Right renal pelvis (tissue), 4 donors: ENCODE measurements at places on chromosomes 5 and 9.

DNA sequence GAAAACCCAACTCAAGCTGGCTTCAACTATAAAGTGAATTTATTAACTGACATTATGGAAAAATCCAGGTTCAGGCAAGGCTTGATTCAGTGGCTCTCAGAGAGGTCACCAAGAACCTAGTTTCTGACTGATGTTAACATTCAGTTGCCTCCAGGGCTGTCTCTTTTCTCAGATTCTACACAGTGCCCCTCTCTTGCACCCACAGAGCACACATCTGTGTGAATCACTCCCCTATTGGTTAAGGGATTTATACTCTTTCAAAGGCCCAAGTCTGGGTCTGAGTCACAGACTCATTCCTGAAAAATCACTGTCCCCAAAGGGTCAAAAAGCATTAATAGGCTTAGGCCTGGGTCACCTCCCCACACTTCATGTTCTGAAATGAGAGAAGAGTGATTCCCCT, 6.2 kb upstream of the HAVCR2 start:
- DNase-seq: no peak

GRCh38 chr5:165459232-165459631, 1953.8 kb downstream of the MAT2B start:
- no peak for DNase-seq

- no peak for DNase-seq
Observed at GRCh38 chr5:150181027-150181426, 8.8 kb upstream of the SLC6A7 start.

DNA sequence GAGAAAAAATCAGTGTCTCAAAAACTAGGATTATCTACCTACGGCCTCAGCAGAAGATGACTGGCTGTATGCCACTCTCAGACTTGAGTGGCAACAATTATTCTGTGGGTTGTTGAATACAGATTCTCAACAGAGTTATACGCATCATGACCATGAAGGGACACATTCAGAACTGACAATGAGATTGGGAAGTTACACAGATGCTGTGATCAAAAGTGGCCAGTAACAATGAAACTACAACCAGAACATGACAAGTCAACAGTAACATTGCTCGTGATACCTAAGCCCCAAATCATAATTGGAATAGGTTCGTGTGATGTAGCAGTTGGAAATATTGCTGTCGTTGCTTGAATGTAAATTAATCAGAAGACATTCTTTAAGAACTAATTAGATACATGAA, 957.5 kb upstream of the CDH9 start:
- DNase-seq: no peak

- DNase-seq: peak; percentile 70
Observed at GRCh38 chr5:5141625-5142525, 1.7 kb downstream of the ADAMTS16 start.

DNA sequence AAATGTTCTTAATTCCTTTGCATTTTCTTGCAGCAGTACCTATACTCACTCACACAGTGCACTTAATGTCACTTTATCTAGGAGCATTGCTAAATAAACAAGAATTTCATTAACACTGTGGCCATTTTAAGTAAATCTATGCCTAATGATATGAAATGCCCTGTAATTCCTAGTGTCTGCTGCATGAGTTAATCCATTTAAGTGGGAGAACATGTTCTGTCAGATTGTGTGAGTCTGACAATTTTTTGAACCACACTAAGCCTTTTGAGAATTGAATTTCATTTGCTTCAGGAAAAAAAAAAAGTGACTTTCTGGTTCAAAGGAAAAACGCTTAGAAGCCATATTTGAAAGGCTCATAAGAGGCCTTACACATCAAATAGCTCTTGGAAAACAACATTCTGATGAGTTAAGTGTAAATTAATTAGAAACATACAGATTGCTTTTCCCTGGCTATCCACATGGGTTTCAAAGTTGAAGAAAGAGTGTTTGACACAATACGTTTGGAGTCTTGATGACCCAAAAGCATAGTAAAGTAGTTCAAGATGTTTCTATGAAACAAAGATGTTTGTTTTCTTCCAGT, 446.7 kb upstream of the GRAMD2B start:
- DNase-seq: no peak

DNA sequence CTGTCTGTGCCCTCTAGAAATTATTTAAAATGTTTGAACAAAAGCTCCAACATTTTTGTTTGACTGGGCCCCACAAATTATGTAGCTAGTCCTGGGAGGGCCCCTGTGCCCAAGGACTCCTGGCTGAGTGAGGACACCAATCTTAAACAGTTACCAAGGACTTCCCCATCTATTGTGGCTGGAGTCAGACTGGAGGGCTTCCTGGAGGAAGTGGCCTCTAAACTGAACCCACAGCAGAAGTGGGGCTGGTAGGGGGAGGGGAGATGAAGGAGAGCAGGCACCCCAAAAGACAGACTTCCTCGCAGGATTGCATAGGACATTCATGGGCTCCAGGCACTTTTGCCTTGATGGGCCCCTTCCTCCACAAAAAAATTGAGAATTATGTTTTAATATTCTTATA, 8.1 kb downstream of the ADAMTS13 start:
- DNase-seq: no peak

GRCh38 chr9:133864011-133864410, 125.9 kb upstream of the SARDH start:
- no peak for DNase-seq

DNA sequence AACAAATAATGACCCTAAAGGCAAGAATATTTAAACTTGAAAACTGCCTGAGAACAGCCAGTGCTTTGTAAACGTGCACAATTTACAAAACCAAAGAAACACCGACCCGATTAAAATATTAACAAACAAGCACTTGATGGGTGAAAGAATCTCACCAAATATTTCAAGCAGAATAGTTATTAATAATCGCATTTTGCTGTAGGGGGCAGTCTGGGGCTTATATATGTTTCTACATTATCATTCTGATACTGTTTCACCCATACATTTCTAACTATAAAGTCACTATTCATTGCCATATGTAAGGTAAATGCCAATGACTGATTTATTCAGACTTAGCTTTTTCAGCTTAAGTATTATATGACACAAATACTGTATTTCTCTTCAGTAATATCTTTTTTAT, 37.7 kb downstream of the UBAP2 start:
- DNase-seq: no peak

DNA sequence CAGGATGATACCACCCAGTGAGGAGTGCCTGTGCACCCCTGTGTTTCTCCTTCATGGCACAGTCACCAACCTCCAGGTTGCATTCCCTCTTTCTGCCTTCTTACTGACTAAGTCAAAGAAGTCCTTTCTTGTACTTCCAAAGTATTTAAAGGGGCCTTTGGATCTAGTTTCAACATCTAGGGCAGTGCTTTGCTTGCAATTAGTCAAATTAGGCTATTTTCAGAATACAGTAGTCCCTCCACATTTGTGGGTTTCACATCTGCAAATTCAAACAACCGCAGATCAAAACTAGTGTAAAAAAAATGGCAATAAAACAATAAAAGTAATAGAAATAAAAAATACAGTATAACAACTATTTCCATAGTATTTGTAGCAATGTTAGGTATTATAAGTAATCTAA, 333.9 kb upstream of the SEMA6A start:
- no peak for DNase-seq

DNA sequence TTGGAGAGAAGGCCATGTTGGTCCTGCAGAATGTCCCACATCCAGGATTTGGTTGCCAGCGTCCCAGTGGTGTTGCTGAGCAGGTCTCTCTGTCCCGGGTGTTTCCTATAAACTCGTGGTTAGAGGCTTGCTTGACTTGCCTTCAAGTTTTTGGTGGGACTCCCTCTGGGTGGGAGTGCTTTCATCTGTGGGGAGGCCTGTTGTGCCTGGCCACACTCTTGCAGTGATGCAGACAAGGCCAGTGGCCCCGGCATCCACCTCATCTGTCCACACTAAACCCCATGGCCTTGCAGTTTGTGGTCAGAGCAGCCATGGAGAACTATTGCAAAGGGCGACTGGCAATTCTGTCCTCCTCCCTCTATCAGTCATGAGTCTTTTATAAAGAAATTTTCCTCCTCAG, 71.8 kb downstream of the PHF2 start:
- no peak for DNase-seq

- DNase-seq: peak; percentile 74
Observed at GRCh38 chr9:121213136-121213806, 11.6 kb upstream of the RAB14 start.

- no peak for DNase-seq
Observed at GRCh38 chr5:90902651-90903386, 344.2 kb downstream of the ADGRV1 start.

DNA sequence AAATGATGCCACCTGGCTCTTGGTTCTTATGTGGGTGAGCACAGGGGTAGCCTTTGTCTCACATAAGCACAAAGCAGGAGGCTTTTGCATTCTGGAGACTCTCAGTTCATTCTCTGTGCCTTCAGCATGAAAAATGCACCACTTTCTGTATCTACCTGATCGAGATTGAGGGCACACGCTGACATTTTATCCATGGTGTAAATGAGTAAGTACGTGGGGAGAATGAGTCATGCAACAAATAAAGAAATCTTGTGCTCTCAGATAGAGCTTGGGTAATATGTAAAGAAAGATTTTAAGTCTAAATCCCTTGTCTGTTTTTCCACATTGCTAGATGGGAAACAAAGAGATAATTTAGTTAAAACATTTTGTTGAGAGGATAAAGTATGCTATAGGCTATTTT, 607.2 kb upstream of the WWC1 start:
- no peak for DNase-seq

DNA sequence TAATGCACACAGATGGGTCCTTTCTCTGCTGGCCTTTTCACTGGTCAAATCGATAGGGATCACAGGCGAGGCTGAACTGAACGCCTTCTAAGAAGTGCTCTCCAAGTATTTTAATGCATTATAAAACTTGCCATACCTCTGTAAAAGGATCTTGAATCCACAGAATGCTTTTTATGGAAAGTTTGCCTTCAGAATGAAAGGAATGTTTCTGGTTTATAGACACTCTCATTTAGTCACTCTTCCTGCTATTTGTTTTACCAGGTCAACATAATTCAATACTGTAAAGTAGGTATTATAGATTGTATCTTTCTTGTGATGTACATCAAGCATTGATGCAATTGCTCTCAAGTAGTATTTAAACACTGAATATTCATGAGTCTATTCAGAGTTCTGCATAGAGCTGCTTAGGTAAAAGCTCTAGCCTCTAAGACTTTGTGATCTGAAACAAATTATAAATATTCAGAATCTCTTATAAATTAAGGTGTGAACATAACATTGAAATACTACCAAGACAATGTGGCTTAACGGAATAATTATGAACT, 308.4 kb downstream of the ISL1 start:
- no peak for DNase-seq

GRCh38 chr9:79700607-79701360, 129.0 kb downstream of the TLE4 start:
- DNase-seq: no peak

GRCh38 chr9:18608371-18608770, 134.4 kb downstream of the ADAMTSL1 start:
- DNase-seq: no peak

- DNase-seq: no peak
Observed at GRCh38 chr5:65548281-65548680, 14.7 kb downstream of the CENPK start.

- no peak for DNase-seq
Observed at GRCh38 chr9:13552606-13553215, 273.2 kb upstream of the MPDZ start.

DNA sequence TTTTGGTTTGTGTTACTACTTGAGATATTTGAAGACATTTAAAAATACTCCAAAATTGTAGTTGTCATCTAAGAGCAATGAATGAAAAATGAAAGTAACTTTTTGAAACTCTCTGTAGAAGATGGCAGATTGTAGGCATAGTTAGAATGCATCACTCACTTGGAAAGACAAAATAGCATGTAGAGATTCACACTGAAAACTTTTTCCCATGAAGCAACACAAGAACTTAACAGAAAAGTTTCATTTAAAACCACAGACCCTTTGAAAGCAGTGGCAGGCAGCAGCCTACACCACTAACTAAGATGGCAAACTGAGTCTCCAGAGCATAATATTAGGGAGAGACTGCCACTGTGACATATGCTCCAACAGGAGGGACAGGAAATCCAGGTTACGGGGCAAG, 18.9 kb upstream of the FAM174A start:
- no peak for DNase-seq

DNA sequence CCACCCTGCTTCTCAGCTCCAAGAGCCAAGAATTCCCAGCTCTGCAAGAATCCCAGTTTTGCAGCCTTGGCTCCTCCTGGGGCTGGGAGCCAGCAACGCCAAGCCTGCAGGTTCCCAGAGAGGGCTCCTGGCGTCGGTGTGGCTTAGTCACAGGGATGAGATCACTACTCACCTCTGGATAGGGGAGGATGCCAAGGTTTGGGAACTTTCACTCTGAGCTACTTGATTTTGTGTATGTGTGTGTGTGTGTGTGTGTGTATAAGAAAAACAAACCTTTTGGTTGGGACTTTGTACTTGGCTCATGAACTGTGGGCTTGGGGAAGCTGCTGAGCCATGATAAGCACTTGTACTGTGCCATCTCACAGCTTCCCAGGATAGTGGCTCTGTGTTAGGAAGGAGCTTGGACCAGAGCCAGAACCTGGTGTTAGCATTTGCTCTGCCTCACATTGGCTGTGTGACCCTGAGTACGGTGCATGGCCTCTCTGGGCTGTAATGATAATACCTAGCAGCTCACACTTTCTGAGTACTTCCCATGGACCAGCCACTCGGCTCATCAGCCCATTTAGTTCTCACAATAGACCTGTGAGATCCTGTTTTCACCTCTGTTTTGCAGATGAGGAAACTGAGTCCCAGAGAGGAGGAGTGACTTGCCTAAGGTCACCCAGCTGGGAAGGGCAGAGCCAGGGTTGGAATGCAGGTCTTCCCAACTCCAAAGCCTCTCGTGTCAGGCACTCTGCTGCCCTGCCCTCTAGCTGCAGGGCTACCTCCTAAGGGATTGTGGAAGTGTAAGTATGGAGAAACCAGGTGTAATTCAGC, 41.4 kb upstream of the DAB2IP start:
- DNase-seq: no peak

- DNase-seq: no peak
Observed at GRCh38 chr5:37043693-37044092, 167.1 kb downstream of the NIPBL start.

DNA sequence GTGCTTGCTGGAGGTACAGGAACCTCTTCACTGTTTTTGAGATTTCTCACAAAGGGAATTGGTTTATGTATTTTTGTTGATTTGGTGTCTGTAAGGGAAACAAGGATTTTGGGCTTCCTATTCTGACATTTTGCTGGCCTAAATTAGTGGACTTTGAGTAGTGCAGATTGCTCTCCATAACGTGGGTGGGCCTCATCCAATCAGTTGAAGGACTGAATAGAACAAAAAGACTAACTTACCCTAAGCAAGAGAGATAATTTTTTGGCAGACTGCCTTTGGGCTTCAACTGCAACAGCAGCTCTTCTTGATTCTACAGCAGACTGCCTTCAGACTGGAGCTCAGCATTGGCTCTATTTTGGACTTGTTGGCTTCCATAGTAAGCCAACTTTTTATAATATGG, 93.2 kb downstream of the MSX2 start:
- no peak for DNase-seq

GRCh38 chr5:71483355-71483754, 27.9 kb downstream of the BDP1 start:
- DNase-seq: no peak

DNA sequence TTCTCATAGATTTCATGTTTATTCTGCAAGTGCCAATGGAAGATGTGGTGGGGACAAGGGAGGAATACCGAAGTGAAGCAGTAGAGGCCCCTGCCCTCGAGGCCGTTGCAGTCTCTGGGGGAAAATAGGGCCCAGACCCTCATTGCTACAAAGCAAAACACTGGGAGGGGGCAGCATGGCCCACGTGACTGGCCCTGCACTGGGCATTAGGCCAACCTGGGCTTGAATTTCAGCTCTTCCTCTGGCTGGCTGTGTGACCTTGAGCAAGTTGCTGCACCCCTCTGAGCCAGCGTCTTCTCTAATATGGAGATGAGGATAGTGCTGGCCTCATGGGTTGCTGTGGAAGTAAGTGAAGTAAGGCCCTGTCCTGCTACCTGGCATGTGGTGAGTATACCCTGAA, 709 bp upstream of the SYNPO start:
- DNase-seq: no peak
